ENCODE measurements at places on chromosomes 2 and 18. TPM values are rescaled to one million over a fixed set of nuclear protein-coding genes. Genes with fewer than 3 reads are reported as not detected.

GRCh38 chr2:9347411-9347881, 75.9 kb downstream of the ITGB1BP1 start:
- no peak for DNase-seq

DNA sequence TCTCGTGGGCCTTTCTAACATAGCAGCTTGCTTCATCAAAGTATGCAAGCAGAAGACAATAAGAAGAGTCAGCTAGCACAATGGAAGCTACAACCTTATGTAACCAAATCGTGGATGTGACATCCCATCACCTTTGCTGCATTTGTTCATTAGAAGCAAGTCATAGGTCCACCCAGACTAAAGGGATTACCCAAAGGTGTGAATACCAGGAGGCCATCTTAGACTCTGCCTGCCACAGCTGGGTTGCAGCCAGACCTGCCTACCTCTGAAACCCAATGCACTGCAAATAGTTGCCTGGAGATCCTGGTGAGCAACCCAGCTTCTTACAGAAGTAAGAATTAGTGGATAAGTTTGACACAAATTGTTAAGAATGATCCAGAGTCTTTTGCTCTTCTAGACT, 10.6 kb downstream of the SLC1A4 start:
- no peak for DNase-seq

DNA sequence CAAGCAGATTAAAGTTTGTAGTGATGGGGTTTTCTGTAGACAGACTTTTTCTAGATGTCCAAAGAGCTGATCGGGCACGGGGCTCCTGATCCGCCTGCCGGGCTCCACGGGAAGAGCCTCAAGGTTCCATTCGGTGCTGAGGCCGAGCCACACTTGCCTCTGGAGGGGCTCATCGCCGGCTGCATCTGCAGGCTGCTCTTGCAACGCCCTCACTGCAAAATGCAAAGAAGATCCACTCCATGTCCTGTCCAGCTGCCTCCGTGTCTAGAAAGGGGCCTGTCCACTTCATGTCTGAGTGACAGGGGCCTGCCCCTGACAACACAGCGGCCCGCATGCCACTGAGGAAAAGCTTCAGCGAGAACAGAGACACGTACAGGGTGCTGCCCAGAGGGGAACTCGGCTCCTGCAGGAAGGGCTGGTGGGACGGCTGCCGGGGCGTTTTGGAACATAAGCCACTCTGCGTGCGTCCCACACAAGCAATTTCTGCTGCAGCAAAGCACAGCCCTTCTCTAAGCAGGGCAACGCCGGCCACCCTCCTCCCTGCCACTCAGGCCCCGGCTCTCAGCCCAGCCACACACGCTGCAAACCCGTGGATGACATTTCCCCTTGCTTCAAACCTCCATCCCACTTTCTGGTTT, 53.6 kb upstream of the CTDP1 start:
- DNase-seq, result peak; percentile 42

GRCh38 chr2:74249406-74250122, 51.1 kb downstream of the MTHFD2 start:
- DNase-seq, result no peak

- no peak for DNase-seq
These were observed 443.5 kb upstream of the SLC14A2 start for GRCh38 chr18:45171679-45172191.

DNA sequence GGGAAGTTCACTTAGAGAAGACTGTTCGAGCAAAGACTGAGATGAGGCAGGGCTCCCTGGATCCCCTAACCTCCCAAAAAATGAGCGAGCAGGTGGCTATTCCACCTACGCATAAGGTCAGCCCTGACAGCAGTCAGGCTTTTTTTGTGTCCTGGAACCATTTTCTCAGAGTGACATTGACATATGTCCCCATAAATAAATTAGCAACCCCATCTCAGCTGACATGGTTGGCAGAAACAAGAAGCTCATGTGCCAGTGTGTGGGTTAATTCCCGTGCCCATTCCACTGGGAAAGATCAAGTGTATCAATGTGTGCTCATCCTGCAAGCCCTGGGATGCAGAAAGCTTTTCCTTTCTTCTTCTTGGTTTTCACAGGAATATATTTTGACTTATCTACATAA, 740.4 kb upstream of the CELF4 start:
- no peak for DNase-seq

DNA sequence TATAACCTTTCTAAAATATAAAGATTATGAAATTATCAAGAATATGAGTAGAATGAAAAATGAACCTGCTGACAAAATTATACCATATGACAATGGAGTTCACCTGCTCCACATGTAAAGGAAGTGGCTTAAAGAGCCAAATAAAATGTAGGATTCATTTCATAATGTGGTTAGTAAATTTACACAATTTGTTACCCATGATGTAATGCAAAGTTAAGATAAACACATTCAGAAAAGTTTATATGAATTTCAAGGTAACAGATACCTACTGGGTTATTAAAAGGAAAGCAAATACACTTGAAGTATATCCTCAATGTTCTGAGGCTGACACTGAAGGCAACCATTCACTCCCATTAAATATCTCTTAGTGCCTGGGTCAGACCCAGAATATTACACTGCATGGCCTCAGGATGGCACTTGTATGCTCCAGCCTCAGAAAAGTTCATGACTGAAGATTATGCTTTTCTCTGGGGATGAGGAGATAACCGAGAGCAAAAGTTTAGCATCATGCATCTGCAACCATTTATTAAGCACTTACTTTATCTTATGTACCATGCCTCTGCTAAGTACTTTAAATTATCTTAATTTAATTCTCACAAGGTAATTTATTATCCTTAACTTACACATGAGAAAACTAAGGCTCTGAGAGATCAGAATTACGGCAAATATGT, 6.2 kb downstream of the STRN start:
- no peak for DNase-seq

DNA sequence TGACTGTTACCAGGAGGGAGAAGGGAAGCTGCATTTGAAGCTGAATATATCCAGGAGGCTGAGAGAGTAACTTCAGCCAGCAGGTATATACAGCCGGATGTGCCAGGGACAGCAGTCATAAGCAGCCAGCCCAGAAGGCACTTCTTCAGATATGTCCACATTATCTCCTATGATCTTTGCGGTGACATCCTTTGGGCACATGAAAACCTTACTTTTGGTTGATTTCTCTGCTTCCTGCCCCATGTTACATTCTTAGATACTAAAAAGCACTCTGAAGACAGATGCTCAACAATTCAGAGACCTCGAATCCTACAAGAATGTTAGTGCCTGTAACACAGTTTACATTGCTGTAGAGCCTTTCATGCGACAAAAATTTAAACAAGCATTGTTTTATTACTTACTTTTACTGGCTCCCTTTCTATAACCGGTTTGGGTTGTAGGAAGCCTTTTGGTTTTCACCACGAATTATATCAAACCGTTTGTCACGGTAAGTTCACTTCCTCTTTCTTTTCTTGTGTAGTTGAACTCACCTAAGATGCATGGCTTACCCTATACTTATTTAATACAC, 50.3 kb upstream of the TLK1 start:
- no peak for DNase-seq

GRCh38 chr2:172674034-172674967, 61.3 kb upstream of the RAPGEF4 start:
- no peak for DNase-seq

DNA sequence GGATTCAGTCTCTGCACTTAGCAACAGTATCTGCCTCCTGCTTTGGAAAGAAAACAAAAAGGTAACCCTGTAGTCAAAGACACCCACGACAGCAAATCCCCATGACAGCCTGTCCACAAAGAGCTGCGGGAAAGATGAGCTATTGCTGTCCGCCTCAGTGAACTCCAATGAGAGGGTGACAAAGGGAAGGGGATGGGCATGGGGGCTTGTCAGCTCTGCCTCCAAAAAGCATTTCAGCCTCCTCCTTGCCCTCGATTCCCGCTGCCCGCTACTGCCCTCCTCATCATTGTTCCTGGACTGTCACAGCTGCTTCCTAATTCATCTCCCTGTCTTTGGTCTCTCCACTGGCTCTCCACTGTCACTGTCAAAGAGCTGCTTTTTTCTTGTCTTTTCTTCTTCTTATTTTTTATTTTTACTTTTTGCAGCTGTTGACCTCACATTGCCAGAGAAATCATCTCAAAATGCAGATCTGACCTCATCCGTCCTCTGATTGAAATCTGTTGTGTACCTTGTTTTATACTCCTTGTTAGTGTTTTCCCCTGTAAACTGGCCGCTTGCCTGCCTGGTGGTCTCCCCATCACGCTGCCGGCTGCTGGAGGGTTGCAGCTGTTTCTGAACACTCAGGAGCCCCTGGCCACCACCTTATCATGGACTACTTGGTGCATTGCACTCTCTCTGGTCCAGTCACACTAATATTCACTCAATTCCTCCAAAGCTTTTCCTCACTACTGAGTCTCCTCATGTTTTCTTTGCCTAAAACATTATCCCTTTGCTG, 7.9 kb upstream of the E2F6 start:
- no peak for DNase-seq

GRCh38 chr18:35572644-35573043, 8.9 kb upstream of the GALNT1 start:
- no peak for DNase-seq

DNA sequence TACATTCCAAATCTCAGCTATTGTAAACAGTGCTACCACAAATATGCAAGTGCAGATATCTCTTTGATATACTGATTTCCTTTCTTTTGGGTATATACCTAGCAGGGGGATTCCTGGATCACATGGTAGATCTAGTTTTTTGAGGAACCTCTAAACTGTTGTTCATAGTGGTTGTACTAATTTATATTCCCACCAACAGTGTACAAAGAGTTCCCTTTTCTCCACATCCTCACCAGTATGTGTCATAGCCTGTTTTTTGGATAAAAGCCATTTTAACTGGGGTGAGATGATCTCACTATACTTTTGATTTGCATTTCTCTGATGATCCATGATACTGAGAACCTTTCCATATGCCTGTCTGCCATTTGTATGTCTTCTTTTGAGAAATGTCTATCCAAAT, 6.3 kb upstream of the CCNT2 start:
- DNase-seq, result no peak

DNA sequence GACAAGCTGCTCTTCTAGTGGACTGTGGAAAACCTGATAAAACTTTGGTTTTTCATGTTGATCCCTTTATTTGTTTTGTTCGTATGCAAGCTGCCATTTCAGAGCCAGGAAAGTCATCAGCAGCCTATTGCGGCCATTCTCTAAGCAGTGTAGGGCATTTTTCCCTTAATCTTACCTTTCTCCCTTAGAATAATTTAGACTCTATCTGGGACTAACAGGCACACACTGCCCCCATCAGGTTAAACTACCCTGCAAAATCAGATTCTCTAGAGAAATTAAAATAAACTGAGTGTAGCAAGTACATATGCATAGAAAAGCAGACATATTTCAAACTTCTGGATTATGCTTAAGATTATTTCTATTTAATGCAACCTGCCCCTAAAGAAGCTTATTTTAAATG, 347.5 kb downstream of the METTL4 start:
- no peak for DNase-seq

DNA sequence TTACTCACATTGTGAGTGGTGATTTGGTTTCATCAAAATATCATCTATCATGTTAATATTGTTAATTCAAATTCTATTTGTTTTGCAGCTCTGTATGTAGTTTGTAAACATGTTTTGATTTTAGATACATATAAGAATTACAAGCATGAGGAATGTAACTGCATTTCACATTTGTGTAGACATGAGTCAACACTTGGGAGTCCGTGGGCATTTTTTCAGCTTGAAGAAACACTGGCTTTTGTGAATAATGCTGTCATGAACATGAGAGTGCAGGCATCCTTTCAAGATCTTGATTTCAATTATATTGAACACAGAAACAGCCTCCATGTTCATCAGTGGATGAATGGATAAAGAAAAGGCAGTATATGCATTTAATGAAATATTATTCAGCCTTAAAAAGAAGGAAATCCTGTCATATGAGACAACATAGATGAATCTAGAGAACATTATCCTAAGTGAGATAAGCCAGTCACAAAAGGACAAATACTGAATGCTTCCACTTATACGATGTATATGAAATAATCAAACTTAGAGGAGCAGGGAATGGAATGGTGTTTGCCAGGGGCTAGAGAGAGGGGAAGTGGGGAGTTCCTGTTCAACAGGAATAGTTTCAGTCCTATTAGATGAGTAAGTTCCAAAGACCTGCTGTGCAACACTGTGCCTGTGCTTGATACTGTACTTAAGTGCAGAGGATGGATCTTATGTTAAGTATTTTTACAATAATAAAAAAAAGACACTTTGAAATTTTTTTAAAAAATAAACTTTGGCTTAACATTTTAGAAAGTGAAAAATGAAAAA, 194.9 kb downstream of the LRATD1 start:
- no peak for DNase-seq

GRCh38 chr2:217414429-217414828, 554.6 kb upstream of the TNP1 start:
- DNase-seq, result no peak

- no peak for DNase-seq
These were observed 28.8 kb upstream of the TMEM37 start for GRCh38 chr2:119402645-119403560.

DNA sequence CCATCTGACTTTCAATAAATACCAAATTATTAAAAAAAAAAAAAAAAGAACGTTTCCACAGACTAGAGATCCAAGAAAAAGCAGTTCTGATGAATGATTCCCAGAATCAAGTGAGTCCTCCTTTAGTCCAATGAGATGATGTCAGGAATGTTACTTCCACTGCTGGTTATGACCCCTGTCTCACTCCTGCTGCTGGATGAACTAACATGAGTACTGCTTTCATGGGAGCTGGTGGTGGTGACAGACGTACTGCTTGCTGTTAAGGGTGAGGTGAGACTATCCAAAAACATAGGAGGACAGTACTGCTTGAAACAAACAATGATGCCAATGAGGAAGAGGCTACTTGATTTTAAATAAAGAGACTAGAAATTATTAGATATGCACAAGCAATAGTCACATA, 55.5 kb upstream of the ST8SIA5 start:
- no peak for DNase-seq

DNA sequence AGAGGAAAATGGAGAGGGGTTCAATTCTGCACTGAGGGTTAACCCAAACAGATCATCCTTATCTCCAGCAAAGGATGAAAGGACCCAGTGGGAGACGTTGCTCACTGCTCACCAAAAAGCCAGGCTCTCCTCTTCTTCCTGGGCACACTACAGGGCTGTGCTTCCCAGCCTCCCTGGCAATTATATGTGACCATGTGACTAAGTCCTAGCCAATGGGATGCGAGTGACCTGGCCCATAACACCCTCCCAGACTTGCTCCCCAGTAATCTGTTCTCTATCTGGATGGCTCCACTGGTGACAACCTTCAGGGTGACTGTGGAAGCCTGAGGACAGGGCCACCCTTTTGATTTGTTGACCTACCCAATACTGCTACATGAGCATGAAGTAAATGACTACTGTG, 10.9 kb upstream of the PRKCE start:
- no peak for DNase-seq

Gene ALPP
- total RNA-seq, result 0.16 TPM

Gene TUBA3E
- not detected for total RNA-seq

Gene SIX3
- not detected for total RNA-seq

Gene TRIM43
- total RNA-seq, result not detected

Gene TUBA4B
- total RNA-seq, result not detected

Gene SH3RF3
- total RNA-seq, result 1.0 TPM

Gene ANO7
- 5.3 TPM for total RNA-seq

Gene SERPINB8
- total RNA-seq, result 23.0 TPM

Gene MEP1B
- total RNA-seq, result 0.35 TPM

Gene C2orf72
- total RNA-seq, result 5.7 TPM

Gene HIBCH
- total RNA-seq, result 32.0 TPM

Gene SNED1
- 7.1 TPM for total RNA-seq
